Stimulated activated CD4-positive, alpha-beta T cell treated with anti-CD3 and anti-CD28 coated beads, Interleukin-4, amount 100 ng/mL, for 24 hours (primary cell): ENCODE measurements at places on chromosomes 5 and 9.
A peak's percentile ranks its signal among the peaks of the same experiment; 100 is the strongest.

DNA sequence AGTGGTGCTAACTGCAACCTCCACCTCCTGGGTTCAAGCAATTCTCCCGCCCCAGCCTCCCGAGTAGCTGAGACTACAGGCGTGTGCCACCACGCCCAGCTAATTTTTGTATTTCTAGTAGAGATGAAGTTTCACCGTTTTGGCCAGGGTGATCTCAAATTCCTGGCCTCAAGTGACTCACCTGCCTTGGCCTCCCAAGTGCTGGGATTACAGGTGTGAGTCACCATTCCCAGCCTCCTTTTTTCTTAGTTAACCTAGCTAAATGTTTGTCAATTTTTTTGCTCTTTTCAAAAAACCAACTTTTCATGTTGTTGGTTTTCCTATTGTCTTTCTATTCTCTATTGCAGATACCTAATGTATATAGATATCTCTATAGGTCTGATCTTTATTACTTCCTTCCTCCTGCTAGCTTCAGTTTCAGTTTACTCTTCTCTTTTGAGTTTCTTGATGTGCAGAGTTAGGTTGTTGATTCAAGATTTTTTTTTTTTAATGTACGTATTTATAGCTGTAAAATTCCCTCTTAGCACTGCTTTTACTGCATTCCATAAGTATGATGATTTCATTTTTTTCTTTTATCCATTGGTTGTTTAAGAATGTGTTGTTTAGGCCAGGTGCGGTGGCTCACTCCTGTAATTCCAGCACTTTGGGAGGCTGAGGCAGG is 32.9 kb downstream of the FGD3 start:
- no peak for DNase-seq

GRCh38 chr5:58127255-58128220 is 332.3 kb downstream of the PLK2 start:
- no peak for DNase-seq

GRCh38 chr5:124735169-124735858 is 11.1 kb downstream of the ZNF608 start:
- no peak for DNase-seq

DNA sequence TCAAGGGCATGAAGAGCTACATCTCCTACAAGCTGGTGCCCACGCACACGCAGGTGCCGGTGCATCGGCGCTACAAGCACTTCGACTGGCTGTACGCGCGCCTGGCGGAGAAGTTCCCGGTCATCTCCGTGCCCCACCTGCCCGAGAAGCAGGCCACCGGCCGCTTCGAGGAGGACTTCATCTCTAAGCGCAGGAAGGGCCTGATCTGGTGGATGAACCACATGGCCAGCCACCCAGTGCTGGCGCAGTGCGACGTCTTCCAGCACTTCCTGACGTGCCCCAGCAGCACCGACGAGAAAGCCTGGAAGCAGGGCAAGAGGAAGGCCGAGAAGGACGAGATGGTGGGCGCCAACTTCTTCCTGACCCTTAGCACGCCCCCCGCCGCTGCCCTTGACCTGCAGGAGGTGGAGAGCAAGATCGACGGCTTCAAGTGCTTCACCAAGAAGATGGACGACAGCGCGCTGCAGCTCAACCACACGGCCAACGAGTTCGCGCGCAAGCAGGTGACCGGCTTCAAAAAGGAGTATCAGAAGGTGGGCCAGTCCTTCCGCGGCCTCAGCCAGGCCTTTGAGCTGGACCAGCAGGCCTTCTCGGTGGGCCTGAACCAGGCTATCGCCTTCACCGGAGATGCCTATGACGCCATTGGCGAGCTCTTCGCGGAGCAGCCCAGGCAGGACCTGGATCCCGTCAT is 1.4 kb downstream of the SNX18 start:
- no peak for DNase-seq

DNA sequence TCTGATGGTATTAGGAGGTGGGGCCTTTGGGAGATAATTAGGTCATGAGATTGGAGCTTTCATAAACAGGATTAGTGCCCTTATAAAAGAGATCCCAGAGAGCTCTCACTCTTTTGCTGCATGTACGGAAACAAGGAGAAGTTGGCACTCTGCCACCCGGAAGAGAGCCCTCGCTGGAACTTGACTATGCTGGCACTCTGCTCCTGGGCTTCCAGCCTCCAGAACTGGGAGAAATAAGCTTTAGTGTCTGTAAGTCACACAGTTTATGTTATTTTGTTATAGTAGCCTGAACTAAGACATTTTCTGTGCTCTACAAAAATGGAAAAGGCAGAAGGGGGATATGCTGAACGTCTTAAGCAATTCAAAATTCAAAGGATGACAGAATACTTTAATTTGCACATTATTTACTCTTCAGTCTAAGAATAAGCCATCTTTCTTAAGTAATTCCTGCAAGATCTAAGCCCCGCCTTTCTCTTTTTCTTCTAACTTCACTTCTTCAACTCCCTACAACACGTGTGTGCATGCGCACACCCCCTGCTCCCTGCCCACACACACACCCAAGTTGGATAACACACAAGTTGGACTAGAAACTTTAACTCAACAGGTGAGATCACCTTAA is 17.3 kb downstream of the NFIB start:
- DNase-seq, result no peak

DNA sequence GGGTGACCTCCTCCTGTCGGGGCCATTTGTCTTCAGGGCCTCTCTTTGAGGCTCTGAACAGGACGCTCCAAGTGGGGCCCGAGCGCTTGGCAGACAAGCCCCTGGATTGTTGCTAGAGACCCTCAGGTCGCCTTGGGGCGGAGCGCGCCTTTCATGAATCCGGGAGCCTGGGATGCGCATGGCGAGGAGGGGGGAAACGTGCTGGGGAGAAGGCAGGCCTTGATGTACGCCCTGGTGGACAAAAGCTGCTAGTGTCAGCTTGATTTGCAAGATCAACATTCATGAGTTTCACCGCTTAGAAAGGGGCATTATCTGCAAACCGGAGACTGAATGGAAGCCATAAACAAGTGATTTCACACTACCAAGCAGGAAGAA is 226.3 kb downstream of the SMARCA2 start:
- DNase-seq, result no peak

- DNase-seq, result peak; percentile 83
Measured at GRCh38 chr9:1875921-1876448, 139.2 kb upstream of the SMARCA2 start.

DNA sequence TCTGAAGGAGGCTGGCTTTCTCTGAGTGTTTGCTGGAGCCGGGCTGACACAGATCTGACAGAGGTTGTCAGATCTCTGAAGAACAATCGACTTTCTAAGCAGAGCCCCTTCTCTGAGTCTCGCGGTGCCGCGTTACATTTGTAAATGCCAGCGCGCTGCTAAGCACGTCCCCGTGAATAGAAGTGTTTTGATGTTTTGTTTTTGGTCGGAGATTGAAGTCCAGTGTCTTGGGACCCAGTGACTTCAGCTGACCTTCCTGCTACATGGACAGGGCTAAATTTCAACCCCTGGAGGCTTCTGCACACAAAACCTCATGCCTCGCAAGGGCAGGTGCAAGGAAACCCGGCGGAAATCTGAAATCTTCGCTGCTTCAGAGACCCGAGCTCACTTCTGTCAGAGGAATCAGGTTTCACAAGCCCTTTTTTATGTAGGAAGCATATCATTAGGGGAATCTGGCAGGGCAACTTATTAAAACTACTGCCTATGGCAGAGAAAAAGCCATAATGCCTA is 27.2 kb downstream of the NEUROG1 start:
- DNase-seq, result no peak

DNA sequence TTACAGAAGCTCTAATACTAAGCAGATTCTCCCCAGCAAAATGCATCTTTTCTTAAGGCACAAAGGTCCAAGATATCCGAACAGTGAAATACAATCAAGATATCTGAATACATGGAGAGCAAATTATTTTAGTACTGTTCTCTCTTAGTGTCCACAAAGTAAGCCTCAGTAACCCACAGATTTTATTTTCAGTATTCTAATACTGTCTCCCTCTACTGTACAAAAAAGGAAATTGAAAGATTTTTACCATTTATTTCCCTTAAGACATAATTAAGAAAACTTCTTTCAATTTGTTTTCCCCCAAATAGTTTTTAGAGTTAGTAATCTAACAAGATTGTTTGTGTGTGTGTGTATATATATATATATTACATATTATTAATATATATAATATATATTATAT is 24.7 kb upstream of the NOL6 start:
- DNase-seq, result no peak
